Effector memory CD8-positive, alpha-beta T cell (primary cell): ENCODE measurements at places on chromosomes 7 and 10.

- peak; percentile 50 for DNase-seq
Observed at GRCh38 chr7:130941322-130942210, 207.6 kb upstream of the KLF14 start.

DNA sequence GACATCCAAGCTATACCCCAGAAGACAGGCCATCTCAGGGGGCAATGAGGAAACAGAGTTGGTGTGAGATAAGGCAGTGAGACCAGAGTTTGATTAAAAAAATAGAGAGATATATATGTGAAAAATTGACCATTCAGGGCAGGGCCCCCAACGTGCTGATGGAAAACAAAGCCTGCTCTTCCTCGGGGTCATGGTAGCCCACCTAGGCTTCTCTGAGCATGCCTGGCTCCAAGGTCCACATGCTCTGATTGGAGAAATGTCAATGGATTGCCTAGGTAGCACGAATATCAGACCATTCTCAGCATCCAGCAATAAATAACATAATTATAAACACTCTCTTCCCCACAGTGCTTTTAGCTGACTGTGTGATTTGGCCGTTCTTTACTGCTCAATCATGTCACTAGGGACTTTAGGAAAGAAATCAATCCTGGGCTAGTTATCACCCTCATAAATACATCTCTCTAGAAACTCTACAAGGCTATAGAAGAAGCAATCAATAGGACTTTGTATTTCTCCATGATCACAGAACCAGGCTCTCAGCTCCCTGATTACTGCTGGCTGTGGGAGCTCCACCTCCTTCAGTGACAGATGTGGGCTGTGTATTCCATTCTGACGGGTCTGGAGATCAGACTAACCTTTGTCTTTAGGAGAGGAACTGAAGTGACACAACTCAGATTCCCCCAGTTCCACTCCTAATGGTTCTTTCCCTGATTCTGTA lies 766.4 kb downstream of the GRID1 start:
- no peak for DNase-seq

GRCh38 chr7:2116448-2116810 lies 116.3 kb downstream of the MAD1L1 start:
- no peak for DNase-seq

DNA sequence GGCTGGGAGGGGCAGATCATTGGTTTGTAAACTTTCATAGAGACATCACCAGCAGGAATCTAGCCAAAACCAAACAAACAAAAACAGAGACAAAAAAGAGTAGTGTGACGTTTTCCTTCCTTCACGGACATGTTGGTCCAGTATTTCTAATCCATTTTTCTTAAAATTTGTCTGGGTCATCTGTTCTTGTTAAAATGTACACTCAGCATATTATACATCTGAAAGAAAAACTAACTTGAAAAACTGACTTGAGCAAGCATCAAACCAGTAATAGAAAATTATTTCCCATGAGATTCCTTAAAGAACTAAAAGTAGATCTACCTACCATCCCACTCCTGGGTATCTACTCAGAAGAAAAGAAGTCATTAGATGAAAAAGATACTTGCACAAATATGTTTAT lies 164.2 kb downstream of the KLF6 start:
- no peak for DNase-seq

DNA sequence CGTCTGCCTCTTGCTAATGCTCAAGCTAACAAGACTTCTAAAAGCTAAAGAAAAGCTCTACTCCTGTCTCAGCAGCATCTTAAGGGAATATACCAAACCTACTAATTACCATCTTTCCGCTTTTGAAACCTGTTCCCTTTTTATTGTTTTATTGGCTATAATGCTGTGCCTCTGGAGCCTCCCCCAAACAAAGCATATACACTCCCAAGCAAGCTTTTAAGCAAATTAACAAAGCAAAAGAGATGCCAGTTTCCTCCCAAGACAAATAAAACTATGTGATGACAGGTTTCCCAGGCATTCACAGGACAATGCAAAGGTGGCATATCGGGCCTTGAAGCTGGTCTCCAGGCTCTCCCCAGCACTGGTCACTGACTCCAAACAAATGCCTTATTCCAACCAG lies 52.9 kb downstream of the SLC37A3 start:
- DNase-seq, result no peak

- no peak for DNase-seq
Observed at GRCh38 chr10:68787813-68788212, 39.5 kb upstream of the STOX1 start.

DNA sequence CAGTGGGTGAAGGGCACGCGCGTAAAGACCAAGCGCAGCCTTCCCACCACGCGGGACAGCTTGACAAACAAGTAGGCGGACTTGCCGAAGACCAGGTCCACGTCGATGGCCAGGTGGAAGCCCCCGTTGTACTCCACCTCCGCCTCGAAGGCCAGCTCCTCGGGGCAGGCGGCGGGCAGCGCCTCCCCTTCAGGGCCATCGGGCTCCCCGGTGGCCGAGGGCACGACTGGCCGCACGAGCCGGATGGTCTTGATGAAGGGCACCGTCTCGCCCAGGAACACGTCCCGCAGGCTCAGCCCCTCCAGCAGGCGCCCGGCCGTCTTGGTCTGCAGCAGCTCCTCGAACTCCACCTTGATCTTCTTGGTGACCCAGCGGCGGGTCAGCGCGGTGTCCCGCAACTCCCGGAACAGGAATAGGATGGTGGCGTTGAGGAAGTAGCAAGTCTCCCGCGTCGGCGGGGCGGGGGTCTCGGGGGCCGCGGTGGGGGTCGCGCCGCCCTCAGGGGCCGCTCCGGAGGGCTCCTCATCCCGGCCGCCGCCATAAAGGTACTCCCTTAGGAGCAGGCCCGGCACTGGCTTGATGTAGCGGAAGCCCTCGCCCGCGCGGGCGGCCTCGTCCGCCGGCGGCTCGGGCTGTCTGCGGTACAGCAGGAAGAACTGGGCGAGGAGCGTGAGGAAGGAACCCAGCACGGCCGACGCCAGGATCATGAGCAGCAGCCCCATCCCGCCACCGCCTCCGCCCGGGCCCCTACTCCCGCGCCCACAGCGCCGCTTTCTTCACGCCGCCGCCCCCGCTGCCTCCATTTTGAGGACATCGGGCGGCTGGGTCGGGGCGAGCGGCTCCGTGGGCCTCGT lies 507 bp downstream of the PDZD8 start:
- peak; percentile 12 for DNase-seq

GRCh38 chr7:24401628-24402593 lies 117.9 kb downstream of the NPY start:
- DNase-seq, result no peak

- no peak for DNase-seq
Observed at GRCh38 chr7:144568233-144568632, 164.7 kb upstream of the NOBOX start.

DNA sequence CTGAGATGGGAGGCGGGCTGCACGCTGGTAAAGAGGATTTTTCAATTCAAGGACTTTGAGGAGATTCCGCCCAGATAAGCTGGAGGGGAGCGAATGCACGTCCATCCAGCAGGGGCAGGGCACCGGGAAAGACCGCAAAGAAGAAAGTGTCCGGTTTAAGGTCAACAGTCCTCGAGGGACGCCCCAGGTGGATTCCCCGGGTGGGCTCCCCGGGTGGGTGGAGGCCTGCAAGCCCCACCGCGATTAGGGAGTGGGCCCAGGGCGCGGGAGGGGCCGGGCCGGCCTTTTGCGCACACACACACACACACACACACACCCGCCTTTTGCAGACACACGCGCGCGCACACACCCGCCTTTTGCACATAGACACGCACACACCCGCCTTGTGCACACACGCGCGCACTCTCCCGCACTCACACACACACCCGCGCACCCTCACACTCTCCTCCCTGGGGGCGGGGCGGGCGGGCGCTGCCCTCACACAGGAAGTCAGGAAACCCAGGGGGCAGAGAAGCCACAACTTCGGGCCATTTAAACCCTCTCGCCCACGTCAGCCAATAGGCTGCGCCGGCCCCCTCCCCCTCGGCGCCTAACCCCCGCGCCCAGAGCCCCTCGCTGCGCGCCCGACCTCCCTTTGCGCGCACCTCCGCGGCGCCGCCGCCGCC lies 615 bp downstream of the ARHGAP12 start:
- DNase-seq, result peak; percentile 41

GRCh38 chr10:31602541-31603234 lies 283.7 kb downstream of the ZEB1 start:
- DNase-seq, result no peak

- DNase-seq, result no peak
Observed at GRCh38 chr7:84669177-84669732, 474.7 kb upstream of the SEMA3A start.

GRCh38 chr7:10401793-10402192 lies 571.9 kb upstream of the PHF14 start:
- DNase-seq, result no peak

DNA sequence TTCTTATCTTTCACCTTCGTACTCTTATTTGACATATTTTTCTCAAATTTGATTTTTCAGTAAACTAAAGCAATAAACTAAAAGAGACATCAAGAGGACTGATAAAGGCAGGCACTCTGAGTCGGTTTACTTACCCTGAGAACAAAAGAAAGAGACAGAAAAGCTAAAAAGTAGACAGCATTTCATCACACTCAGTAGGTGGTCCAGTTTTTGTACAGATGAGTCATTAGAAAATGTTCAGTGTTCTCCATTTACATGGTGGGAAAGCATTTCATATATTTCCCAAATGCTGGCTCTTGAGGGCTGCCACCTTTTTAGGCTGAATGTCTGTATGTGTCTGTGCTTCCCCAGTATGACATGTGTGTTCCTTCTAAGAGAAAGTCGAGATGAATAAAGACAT lies 52.7 kb downstream of the NHLRC2 start:
- no peak for DNase-seq

- no peak for DNase-seq
Observed at GRCh38 chr7:142581341-142581740, 167.9 kb upstream of the PRSS1 start.

- DNase-seq, result no peak
Observed at GRCh38 chr10:90939648-90940047, 18.8 kb upstream of the ANKRD1 start.

GRCh38 chr10:64041989-64042490 lies 520.8 kb downstream of the REEP3 start:
- no peak for DNase-seq

DNA sequence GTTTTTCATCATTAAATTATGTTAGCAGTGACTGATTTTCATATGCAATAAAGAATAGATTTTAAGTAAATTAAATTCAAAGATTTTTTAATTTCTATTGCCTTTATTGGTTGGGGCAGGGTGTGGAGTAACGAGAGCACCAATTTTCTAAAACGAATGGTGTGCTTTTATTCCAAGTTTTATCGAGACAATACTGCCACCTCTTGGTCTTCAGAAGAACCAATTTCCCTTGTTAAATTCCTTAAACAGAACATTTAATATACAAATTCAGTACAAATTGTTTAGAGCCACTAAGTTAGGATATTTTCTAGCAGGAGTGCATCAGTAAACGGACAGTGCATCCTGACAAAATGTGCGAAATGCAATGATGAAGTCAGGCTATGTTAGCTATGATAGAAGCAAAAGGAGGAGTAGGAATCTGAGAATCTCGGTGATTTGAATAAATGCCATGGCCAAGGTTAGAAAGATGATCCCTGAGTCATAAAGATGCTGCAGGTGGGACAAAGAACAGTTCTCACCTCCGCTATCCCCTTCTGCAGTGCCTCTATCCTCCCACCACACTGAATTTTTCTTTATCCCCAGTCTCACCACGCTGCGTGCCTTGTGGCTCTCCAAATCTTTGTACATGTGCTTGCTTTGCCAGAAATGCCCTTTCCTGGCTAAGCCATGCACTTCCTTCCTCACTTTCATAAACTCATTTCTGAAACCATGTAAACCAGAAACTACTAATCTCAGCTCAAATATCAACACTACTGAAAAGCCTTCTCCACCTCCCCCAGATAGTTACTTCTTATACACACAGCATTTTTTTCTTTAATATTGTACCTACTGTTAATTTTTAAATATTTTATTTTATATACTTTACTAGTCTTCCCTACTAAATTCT lies 31.9 kb upstream of the AGBL3 start:
- DNase-seq, result no peak

- no peak for DNase-seq
Observed at GRCh38 chr10:96618653-96619052, 31.8 kb upstream of the TM9SF3 start.

DNA sequence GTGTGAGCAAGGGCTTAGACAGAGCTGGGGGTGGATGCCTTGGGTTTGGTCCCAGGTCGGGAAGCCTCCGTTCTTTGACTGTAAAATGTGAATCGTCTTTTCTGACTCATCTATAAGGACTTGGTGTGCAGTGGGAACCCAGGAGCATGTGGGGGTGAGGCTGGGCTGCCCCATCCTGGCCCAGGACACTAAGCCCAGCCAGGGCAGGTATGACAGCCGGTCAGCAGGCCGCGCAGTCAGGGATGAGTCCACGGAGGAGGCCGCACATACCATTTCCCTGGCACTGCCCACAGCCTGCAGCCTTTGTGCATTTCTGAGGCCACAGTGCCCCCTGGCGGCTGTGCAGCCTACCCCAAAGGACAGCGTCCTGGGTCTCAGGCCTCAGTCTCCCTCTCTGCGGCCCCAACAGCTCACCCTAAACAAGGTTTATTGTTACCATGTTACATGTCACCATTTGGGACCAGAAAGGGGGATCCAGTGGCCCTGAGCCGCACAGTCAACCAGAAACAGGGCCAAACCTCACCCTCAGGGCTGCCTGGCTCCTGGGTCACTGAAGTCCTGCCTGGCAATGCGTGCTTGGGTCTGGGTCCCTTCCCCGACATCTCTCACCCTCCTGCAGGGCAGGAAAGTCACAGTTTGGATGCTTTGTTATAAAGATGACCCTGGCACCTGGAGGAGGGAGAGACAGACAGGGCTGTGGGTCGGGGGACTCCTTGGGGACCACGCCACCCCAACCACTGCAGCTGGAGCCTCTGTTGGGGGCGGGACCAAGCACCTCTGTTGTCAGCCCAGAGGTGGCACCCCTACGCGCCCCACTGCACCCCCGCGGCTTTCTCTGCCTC lies 14.4 kb upstream of the SH2B2 start:
- DNase-seq, result peak; percentile 77

DNA sequence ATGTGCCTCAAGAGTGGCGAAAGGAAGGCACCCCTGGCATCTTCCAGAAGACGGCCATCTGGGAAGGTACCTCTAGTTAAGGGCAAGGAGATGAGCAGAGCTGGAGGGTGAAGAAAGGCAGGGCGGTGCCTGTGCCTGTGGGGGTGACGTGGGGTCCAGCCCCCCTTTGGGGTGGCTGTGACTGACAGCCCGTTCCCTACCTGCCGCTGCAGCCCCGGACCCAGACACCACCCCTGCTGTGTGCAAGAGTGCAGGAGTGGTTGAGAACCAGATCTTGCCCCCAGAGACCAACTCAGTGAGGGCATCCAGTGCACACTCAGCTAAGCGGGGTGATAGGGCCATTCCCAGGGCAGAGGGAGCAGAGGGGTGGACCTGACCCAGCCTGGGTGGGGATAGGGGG lies 4.3 kb upstream of the MUC17 start:
- DNase-seq, result no peak

- no peak for DNase-seq
Observed at GRCh38 chr10:33506838-33507661, 172.6 kb upstream of the NRP1 start.

- DNase-seq, result no peak
Observed at GRCh38 chr7:84705706-84706105, 481.1 kb downstream of the SEMA3D start.

- DNase-seq, result no peak
Observed at GRCh38 chr7:114670676-114671075, 251.2 kb upstream of the MDFIC start.

GRCh38 chr7:148905093-148905666 lies 21.1 kb upstream of the EZH2 start:
- DNase-seq, result no peak

GRCh38 chr7:73519867-73520672 lies 2.0 kb downstream of the BAZ1B start:
- peak; percentile 18 for DNase-seq
